ENCODE measurements at places on chromosomes 16 and 17.

- no peak for DNase-seq
These were observed 88.8 kb downstream of the HS3ST3B1 start for GRCh38 chr17:14389681-14390080.

GRCh38 chr16:6863135-6863534, 469.5 kb upstream of the RBFOX1 start:
- no peak for DNase-seq

DNA sequence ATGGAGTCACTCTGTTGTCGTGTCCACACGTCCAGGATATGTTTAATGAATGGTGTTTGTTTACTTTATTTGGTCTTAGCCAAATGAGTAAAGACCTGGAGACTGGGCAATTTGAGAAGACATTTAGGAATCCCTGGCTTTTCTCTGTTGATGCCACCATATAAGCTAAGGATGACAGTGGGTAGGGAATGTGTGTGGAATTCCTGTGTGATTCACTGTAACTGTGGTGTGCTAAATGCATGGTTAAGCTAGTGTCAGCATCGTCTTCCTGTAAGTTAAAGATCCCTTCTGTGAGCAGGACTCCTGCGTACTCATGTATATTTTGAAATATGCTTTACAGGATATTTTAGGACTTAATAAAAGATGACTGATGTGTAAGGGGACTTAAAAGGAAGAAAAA, 26.4 kb downstream of the GOSR1 start:
- no peak for DNase-seq

GRCh38 chr17:76053246-76054111, 18.8 kb downstream of the SRP68 start:
- no peak for DNase-seq

GRCh38 chr16:64159976-64160375, 961.9 kb downstream of the CDH11 start:
- no peak for DNase-seq

DNA sequence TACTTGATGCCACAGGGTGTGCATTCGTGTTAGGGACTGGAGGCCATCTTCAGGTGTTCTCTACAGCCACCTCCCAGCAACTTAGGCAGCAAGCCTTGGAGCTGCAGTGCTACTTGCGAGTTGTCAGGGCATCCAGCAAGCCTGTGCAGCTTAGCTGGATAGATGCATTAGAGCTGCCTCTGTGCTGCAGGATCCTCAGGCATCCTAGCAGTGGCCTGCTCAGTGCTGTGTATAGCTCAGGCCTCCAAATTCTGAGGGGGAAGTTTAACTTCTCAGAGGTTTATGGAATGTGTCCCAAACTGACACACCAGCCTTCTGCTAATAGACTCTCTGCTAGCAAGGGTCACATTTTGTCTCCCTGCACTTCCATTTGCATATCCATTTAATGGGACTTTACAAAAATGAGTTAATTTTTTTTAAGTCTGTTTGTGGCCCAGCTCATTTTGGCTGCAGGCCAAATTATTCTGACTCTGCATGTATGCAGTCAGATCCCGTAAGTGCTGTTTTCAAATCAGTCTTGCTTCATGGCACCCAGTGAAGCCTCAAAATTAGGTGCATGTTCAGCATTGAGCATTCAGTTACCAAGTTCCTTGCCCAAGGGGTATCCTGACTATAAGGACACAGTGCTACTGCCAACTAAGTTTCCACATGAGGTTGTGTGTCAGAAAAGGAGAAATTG, 6.8 kb downstream of the GABARAPL2 start:
- no peak for DNase-seq
